Ovary (tissue), 10 donors: ENCODE measurements at places on chromosomes 6 and 20. TPM values are rescaled to one million over a fixed set of nuclear protein-coding genes. Genes with fewer than 3 reads are reported as not detected.

Gene CENPB
- total RNA-seq: 58.0 TPM

Gene CRISP3
- 19.1 TPM for total RNA-seq

- H3K4me1 ChIP-seq: peaks cover 8% of the 10 kb centered on the region
- H3K27ac ChIP-seq: no peak overlapping the region
- peak; percentile 76 for DNase-seq
Measured at GRCh38 chr6:133833949-133834359, 55.0 kb upstream of the TCF21 start.

- DNase-seq: no peak
- no peak overlapping the region for H3K4me3 ChIP-seq
- H3K27me3 ChIP-seq: no peaks in the 10 kb centered on the region
- no peak overlapping the region for H3K27ac ChIP-seq
- H3K36me3 ChIP-seq: no peaks in the 10 kb centered on the region
Measured at GRCh38 chr6:140789466-140789865, 1343.3 kb upstream of the GJE1 start.

GRCh38 chr6:712805-713204 lies 19.9 kb upstream of the EXOC2 start:
- H3K27ac ChIP-seq: no peak overlapping the region
- no peaks in the 10 kb centered on the region for H3K4me1 ChIP-seq
- H3K27me3 ChIP-seq: no peaks in the 10 kb centered on the region
- no peak for DNase-seq
- H3K4me3 ChIP-seq: no peak overlapping the region
- no peaks in the 10 kb centered on the region for H3K36me3 ChIP-seq

DNA sequence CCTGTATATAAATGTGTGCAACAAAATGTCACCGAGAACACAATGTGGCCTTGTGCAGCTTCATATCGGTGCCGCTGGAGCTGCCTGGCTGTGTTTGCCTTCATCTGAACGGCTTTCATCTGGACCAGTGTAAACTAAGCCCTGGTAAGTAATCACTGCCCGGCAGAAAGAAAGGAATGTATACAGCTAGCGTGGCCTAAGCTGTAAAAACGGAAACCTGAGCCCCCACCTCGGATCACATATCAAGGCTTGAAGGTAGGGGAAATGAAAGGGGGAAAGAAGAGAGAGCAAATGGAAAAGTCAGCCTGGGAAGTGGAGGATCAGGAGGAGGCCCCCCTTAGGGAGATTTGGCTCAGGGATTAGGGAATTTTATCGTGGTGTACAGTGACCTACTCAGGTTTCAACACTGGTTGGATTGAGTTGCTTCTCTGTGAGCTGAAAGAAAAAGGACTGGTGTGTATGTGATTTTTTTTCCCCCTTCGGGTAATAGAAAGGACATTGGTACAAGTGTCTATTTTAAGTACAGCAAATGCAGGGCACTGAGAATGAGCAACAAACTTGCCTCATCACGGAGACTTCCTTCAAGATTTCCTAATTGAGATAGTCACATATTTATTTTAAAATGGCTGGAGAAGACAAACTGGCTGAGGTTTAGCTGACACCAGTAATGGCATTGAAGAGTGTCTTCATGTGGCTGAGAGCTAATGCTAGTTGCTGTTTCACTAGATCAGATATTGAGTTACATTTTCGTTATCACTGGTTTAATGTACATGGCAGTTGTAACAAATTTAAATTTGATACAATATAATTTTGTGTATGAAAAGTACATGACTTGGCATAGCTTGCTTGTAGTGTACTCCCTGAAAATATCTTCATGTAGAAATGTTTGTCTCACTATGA lies 3.5 kb downstream of the SOBP start:
- no peak overlapping the region for H3K27ac ChIP-seq
- H3K36me3 ChIP-seq: no peaks in the 10 kb centered on the region
- H3K4me1 ChIP-seq: peaks cover 8% of the 10 kb centered on the region
- no peak for DNase-seq
- peak overlapping the region; percentile 65 for H3K4me3 ChIP-seq

GRCh38 chr20:45060294-45060693 lies 40.6 kb downstream of the KCNS1 start:
- no peaks in the 10 kb centered on the region for H3K27me3 ChIP-seq
- no peak overlapping the region for H3K27ac ChIP-seq
- no peaks in the 10 kb centered on the region for H3K36me3 ChIP-seq
- peaks cover 1% of the 10 kb centered on the region for H3K4me1 ChIP-seq
- no peak overlapping the region for H3K4me3 ChIP-seq

GRCh38 chr6:137116807-137117206 lies 56.6 kb downstream of the IL22RA2 start:
- no peak for DNase-seq
- H3K27ac ChIP-seq: no peak overlapping the region
- H3K4me1 ChIP-seq: no peaks in the 10 kb centered on the region
- no peak overlapping the region for H3K4me3 ChIP-seq

DNA sequence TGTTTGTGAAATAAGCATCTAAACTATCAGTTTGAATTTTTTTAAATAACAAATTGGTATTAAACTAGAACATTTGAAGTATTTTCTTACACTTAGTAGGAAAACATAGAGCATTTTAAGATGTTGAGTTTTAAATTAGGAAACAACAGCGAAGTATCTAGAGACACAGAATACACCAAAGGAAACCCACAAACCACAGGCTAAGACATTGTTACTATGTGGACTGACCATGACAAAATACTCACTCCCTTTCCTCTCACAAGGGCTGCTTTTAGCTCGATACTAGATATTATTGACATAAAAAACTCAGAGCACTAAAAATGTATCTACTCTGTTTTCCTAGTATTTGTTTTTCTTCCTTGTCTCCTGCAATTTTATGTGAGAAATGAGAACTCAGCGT lies 266.0 kb upstream of the CITED2 start:
- no peaks in the 10 kb centered on the region for H3K27me3 ChIP-seq
- no peak for DNase-seq
- H3K36me3 ChIP-seq: no peaks in the 10 kb centered on the region
- H3K4me1 ChIP-seq: peaks cover 3% of the 10 kb centered on the region
- no peak overlapping the region for H3K4me3 ChIP-seq

- DNase-seq: no peak
- H3K4me1 ChIP-seq: peaks cover 6% of the 10 kb centered on the region
- H3K4me3 ChIP-seq: peak within 1 kb of the TSS; percentile 30
- no peak within 1 kb of the TSS for H3K27ac ChIP-seq
- H3K36me3 ChIP-seq: no peaks in the 10 kb centered on the region
Measured at GRCh38 chr6:114342826-114343781, at the start of gene HS3ST5. TSS of gene HS3ST5 (minus strand) at chr6:114343023. CDS start at chr6:114062845, 280,178 bp downstream.
